Effector CD4-positive, alpha-beta T cell (primary cell): ENCODE measurements at places on chromosomes 6 and 20.

DNA sequence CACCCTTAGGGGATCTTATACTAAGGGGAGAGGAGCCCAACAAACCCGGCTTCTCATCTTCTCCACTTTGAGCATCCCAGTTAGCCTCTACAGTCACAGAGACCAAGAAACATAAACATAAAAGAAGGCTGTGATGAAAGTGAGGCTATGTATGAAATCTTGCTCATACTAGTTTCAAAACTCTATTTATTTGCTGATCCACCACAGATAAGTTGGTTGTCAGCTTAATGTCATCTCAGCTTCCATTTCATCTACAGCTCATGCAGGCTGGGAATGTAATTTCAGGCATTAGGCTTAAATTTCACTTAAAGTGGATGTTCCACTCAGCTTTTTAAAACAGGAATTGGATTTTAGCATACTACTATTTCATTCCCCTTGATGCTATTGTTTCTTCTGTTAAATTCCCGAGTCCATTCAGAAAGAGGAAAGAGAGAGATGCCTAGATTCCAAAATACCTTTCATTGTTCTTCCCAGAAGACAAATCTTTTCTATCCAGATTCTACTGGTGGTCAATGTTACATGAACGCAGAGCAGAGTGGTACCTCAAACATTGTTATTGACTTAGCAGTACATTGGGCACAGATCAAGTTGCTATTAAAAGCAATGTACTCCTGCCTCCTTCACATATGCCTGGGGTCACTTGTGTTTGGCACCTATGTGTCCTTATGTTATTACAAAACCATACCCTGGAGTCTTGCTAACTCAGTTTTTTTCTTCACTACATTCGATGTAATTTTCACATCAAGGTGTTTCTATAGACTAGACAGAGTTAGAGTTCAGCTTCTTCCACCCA is 149.0 kb downstream of the HACE1 start:
- DNase-seq: no peak

GRCh38 chr20:54549658-54550326 is 74.4 kb downstream of the DOK5 start:
- no peak for DNase-seq

DNA sequence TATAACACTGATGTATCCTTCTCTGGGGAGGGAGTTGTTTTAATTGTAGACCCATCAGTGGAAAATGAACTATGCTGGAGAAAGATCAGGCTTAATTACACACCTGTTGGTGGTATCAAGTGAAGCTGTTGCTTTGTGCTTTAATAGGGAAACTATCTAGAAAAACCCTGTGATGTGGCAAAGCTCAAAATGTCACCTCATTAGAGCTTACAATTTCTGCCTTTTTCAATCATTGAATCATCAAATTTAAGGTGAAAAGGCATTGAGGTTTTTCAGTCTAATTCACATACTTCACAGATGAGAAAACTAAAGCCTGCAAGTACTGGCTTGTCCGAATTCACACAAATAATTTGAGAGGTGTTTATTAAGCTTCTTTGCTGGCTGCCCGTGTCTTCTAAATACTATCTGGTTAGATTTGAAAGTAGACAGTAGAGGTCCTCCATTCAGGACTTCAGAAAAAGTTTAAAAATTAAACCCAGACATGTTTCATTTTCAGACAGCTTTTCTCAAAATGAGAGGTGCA is 143.3 kb upstream of the MAP3K7 start:
- DNase-seq: no peak

- peak; percentile 68 for DNase-seq
Observed at GRCh38 chr6:154154389-154154967, 115.4 kb downstream of the OPRM1 start.
